ENCODE measurements at places on chromosomes 12 and 14.

DNA sequence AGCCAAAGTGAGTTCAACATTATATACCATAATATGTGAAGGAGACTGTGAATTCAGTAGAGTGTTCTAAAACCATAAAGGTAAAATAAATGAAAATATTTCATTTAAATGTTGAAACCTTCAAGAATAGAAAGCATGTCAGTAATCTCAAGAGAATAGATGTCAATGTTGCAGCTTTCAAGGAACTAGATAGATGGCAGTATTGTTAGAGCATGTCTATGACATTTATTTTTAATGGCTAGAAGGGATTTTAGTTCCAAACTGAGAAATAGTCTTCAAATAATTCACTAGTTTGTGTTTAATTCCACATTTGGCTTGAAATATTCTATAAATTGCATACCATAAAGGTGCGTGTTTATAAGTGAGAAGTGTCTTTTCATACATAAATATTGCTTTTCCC is 326.5 kb downstream of the FLRT2 start:
- no peak for DNase-seq

DNA sequence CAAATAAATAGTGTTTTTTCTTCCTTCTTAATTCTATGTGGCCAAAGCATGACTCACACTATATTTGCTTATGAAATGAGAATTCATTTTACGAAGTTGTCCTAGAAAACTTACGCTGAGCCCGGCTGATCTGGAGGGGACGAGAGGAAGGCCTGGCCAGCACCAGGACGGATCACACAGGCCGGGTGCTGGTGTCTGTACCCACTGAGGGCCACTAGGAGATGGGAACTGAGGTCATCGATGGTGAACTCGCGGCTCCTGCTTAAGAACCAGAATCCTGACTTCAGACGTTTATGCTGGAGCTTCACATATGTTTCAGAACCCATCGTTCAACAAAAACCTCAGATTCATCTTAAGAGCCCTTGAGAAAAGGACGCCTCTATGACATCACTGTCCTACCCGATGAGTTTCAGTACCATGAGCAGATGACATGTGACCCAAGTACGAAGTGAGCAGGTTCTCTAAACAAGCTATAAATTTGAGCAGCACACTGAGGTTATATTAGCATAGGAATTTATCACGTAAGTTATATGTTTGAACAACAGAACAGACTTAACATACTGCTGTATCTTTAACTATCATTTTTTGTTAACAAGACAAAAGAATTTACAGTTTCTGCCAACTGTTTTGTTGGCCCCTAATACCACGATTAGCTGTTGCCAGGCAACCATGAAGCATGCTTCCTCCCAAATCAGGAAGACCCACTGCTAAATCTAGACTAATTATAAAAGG is 111.9 kb downstream of the FOXN3 start:
- DNase-seq = no peak

- no peak for DNase-seq
Measured at GRCh38 chr12:64171715-64172114, 50.4 kb downstream of the KICS2 start.

DNA sequence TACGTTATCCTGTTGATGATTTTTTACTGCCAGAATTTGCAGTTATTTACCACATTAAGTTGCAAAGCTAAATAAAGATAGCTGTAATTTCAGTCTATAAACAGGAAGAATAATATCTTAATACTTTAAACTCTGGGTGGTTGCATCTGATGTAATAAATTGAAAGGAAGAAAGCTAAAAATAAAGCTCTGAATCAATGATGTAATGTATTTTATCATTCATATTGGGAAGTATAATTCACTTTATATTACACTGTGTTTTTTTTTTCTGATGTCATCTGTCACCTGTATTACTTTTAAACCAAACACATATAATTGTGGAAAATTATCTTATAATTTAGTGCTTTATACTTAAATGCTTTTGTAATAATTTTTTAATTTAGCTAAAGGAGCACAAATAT is 37.1 kb downstream of the PDZRN4 start:
- no peak for DNase-seq

GRCh38 chr12:65632131-65632855 is 192.0 kb upstream of the HMGA2 start:
- DNase-seq = no peak

DNA sequence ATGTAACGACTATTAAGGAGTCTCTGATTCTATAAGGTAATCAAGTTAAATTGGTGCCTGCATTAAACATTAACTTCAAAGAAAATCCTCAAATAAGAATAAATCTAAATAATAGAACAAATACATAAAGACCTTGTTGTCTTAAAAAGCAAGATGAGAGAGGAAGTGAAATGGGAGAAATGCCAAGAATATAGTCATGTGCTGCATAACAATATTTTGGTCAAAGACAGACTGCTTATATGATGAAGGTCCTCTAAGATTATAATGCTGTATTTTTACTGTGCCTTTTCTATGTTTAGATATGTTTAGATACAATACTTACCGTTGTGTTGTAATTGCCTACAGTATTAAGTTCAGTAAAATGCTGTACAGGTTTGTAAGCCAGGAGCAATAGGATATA is 213.6 kb downstream of the C12orf42 start:
- no peak for DNase-seq

DNA sequence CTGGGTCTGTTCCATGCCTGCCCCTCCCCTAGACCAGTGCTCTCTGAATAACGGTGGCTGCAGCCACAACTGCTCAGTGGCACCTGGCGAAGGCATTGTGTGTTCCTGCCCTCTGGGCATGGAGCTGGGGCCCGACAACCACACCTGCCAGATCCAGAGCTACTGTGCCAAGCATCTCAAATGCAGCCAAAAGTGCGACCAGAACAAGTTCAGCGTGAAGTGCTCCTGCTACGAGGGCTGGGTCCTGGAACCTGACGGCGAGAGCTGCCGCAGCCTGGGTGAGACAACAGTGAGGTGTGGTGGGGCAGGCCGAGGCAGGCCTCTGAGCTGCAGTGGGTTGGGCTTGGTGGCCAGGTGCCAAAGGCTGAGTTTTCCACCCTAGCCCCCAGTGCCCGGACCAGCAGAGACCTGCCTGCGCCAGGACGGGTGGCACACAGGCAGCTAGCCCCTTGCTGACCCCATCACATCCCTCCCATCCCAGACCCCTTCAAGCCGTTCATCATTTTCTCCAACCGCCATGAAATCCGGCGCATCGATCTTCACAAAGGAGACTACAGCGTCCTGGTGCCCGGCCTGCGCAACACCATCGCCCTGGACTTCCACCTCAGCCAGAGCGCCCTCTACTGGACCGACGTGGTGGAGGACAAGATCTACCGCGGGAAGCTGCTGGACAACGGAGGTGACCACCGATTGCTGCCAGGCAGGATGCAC is 28.2 kb upstream of the LRP1-AS start:
- no peak for DNase-seq
